ENCODE measurements at places on chromosomes 4 and X.
A peak's percentile ranks its signal among the peaks of the same experiment; 100 is the strongest.

GRCh38 chr4:87499403-87500091 is 29.6 kb downstream of the SPARCL1 start:
- no peak for DNase-seq

GRCh38 chrX:148568763-148569162 is 68.3 kb downstream of the AFF2 start:
- DNase-seq: no peak

DNA sequence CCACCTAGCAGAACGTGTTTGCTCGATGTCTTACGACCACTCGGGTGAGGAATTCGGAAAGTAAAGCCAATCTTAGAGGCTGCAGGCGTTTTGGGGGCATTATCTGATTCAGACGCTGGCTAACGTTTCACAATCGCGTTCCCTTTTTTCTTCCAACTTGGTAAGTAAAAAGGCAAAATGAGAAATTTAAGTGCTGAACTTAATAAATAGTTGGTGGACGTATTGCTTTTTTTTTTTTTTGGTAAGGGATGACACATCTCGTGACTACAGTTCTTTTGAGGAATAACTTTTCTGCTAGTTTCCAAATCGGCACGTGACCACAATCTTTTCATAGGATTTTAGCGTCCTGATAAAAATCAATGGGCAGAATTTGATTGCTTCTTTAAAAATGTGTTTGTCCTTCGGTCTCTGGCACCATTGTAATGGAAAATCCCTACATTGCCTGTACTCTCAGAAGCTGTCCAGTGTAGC is 848 bp downstream of the RAB9A start:
- no peak for DNase-seq

- DNase-seq: peak; percentile 51
These were observed 1.2 kb downstream of the CD38 start for GRCh38 chr4:15779306-15779705.

GRCh38 chr4:76197971-76198410 is 15.6 kb downstream of the SCARB2 start:
- no peak for DNase-seq

DNA sequence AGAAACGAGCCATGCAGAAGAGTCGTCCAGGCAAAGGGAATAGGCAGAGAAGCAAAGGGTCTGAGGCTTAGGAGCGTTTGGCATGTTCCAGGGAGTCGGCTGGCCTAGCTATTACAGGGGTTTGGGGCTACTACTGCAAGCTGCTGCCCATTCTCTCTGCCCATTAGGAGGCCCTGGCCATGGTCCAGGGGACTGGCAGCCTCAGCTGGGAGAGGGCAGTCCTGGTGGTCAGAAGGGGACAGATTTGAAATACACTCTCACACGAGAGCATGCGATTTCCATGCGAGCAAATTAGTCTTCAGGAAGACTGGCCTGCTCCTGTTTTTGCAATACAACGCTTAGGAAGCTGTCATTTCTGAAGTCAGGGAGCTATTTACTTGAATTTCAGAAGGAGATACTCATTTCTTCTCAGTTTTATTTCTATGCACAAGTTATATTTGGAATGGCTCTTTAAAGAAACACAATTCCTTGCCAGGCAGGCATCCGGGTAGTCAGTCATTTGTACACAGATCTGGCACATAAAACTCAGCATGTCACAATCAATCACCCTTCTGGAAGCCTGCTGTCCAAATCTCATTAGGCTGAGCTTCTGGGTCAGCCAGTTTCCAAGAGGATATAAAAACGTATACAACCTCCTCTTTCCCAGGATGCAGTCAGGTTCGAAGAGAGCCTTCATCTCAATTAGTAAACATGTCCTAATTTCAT is 27.0 kb downstream of the PROM1 start:
- DNase-seq: no peak

DNA sequence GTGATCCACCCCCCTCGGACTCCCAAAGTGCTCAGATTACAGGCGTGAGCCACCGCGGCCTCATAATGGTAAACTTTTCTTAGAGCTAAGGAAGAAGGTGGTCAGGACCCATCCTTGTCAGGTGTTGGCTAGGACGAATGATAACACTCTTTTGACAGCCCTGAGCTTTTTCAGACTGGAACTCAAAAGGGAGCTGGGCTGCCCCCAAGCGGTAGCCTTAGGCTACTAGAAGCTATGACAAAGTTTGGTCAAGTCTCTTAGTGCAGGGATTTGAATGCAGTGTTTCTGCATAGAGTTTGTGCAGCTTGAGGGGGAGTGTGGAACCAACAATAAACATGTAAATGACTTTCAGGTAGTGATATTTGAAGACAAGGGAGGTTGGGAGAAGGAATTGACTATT is 11.8 kb upstream of the HSD17B10 start:
- DNase-seq: peak; percentile 60

DNA sequence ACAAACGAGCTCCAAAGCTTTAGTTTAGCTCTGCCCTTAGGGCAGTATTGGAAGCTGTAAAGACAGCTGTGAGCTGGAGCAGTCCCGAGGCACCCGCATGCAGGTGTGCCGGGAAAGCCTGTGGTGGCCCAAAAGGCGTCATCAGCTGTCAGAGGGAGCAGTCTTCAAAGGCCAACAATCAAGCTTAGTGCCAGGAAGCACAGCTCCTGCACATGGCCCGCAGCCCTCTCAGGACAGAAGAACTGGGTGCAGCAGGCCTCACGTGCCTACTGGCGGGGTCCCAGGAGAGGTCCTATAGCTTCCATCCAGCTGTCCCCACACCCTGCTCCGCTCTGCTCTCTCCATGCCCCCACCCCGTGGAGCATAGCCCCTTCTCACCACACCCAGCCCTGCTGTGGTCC is 92.2 kb upstream of the TRIM2 start:
- DNase-seq: no peak

DNA sequence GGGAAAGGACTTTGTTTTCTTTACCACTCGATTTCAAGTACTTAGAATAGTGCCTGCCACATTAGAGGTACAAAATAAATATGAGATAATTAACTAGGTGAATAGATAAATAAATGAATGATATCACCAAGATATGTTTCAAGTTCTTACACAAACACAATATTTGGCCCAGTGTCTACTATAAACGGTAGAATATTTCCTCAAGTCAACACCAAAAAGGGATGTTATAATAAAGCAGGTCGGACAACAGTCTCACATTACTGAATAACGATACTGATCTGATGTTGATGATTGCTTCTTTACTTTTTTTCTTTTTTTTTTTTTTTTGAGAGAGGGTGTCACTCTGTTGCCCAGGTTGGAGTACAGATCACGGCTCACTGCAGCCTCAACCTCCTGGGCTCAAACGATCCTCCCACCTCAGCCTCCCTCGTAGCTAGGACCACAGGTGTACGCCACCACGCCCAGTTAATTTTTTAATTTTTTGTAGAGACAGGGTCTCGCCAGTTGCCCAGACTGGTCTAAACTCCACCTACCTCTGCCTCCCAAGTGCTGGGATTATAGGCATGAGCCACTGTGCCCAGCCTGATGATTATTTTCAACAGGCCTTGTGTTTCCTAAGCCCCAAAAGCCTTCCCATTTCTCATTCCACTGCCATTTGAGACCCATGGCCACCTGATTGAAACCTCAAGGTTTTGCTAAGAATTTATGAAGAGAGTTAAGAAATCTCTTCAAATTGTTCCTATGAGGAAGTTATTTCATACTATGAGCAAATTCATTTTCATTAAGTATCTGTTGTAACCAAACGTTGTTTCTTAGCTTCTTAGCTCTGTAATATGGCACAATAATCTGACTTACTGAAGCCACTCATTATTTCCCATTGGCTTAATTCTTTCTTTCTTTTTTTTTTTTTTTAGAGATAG is 2.3 kb downstream of the MANBA start:
- no peak for DNase-seq

DNA sequence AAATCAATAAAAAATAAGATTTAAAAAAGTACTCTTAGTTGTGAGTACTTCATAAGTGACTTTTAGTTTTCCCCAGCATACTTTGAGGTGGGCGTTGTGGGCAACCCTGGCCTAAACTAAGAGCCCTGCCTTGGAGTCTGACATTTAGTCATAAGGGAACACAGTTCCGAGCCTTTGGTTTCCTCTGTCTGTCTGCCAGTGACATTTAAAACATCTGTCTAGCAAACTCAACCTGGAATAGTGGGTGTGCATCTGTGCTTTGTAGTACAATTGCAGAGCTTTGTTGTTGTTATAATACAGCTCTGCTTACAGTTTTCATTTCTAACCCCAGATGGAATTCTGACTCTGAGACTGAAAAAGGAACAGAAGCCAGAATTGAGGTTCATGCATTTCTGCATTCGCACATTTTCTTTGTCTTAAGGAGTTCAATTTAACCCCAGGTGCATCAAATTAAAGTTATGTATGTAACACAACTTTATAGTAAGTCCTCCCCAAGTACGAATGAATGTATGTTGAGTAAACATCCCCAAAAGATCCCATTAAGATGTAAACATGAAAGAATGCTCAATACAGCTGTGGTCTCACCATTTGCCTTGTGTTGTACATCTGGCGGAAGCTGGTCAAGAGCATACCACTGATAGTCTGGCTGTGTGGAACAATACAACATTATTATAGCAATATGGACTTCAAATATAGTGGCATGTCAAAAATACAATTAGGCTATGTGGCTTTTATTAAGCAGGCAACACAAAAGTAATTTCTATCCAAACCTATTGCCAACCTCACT is 25.9 kb downstream of the TNIP3 start:
- DNase-seq: no peak

DNA sequence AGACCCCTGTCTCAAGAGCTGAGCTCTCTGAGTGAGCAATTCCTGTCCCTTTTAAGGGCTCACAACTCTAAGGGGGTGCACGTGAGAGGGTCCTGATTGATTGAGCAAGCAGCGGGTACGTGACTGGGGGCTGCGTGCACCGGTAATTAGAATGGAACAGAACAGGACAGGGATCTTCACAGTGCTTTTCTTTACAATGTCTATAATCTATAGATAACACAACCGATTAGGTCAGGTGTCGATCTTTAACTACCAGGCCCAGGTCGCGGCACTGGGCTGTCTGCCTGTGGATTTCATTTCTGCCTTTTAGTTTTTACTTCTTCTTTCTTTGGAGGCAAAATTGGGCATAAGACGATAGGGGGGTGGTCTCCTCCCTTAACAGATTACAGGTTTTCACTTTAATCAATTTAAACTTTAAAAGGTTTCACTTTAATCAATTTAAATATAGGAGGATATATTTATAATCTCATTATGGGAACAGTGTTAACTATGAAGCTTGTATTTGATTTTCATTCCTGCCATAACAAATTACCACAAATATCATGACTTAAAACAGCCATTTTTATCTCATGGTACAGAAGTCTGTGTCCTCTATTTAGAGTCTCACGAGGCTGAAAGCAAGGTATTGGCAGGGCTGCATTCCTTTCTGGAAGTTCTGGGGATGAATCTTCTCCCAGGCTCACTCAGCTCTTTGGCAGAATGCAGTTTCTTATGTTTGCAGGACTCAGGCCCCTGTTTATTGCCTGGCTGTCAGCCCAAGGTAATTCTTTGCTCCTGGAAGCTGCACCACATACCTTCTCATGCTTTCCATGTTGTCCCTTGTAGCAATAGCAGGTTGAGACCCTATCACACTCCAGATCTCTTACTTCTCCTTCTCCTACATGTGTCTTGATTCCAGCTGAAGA is 5.2 kb downstream of the SPATA4 start:
- DNase-seq: no peak

DNA sequence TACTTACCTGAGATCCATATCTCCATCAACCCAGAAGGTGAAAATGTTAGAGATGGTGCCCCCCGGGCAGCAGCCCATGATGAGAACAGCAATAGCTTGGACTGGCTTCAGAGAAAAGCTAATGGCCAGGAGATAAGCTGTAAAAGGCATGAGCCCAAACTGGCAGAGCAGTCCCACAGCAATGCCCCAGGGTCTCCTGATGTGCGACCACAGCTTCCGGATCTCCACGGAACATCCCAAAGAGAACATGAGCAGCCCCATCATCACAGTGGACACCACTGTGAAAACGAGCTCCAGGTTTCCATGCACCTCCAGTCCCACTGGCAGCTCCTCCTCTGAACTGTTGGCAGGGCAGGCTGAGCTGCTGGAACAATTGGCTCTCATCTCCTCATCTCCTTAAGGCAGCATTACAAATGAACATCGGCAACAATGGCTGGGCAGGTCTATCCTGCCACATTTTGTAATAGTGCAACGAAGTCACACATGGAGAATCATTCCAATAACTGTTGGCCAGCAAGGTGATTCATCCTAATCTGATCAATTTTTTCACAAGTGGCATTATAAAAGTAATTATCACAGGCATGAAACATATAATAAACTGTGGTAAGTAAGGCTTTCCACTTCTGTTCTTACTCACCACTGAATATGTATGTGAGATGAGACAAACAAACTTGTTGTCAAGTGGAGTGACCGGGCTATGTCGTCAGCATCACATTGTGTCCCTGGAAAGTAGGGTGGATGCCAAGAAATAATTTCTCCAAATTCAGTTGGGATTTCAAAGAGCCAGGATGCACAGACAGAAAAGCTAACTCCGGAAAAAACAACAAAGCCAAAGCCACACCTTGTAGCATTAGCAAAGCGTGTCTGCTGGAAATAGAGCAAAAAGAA is at the start of gene SLC10A6:
Gene SLC10A6 (minus strand): TSS at position 653 of the 888 bp plus-strand sequence. CDS start 269 bp downstream, at position 384.
- no peak for DNase-seq

GRCh38 chr4:176185051-176185450 is 10.3 kb downstream of the SPATA4 start:
- DNase-seq: no peak

- DNase-seq: no peak
These were observed 35.3 kb downstream of the DCTD start for GRCh38 chr4:182881914-182882313.

GRCh38 chr4:6470502-6471306 is 1.7 kb downstream of the PPP2R2C start:
- peak; percentile 81 for DNase-seq

GRCh38 chr4:129899849-129900248 is 803.9 kb downstream of the C4orf33 start:
- no peak for DNase-seq

GRCh38 chr4:176107695-176108094 is 42.1 kb downstream of the WDR17 start:
- no peak for DNase-seq

- DNase-seq: no peak
These were observed 1027.6 kb upstream of the PRKX start for GRCh38 chrX:4741024-4741423.

All from 8988T (cell line).